ENCODE measurements at places on chromosomes 5 and 9. TPM values are rescaled to one million over a fixed set of nuclear protein-coding genes. Genes with fewer than 3 reads are reported as not detected.
A peak's percentile ranks its signal among the peaks of the same experiment; 100 is the strongest.

Gene GRM6
- total RNA-seq: not detected

DNA sequence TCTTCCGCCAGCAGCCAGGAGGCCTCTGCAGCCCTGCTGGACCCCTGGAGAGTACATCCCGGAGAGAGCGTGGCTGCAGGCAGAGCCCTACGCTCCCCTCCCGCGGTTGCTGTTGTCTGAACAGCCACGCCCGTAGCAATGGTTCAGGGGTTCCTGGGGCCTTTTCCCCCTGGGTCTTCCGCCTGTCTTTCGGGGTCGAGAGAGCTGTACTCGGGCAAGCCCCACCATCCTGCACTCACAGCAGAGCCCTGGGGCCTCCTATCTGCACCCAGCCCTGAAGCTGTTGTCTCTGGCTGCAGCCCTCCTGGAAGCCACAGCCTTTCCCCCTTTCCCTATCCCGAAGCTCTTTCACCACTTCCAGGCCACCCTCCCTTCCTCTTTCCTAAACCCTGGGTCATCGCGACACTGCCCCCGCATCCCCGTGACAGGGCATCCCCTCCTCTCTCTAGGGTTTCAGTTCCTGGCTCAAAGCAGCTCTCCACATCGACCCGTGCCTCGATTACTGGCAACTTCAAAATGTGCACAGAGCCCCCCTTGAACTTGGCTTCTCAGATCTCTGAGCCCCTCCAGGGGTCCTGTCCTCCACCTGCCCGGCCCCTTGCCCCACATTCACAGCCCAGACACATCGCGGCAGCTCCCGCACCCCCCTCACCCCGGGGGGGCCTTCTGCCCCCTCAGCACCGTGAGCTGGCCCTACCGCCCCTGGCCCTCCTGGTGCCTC is 43.9 kb upstream of the CEP72 start:
- DNase-seq: no peak

Gene CATSPER3
- 0.06 TPM for total RNA-seq

GRCh38 chr9:121026768-121027167 is 23.3 kb downstream of the C5 start:
- no peak for DNase-seq

DNA sequence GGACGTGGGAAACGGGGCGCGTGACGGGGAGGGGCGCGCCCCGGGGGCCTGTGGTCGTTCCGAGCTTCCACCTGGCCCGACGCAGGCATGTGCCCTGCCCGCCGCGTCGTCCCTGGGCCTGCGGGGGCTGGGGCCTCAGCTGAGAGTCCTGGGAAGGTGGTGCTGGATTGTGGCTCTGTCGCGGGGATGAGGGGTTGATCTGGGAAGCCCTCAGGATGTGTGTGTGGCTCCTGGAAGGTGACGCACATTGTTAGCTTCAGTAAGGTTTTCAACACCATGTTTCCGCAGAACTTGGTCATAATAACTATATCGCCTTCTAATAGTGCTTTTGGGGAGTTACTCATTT is 589.1 kb downstream of the MTRR start:
- peak; percentile 50 for DNase-seq

DNA sequence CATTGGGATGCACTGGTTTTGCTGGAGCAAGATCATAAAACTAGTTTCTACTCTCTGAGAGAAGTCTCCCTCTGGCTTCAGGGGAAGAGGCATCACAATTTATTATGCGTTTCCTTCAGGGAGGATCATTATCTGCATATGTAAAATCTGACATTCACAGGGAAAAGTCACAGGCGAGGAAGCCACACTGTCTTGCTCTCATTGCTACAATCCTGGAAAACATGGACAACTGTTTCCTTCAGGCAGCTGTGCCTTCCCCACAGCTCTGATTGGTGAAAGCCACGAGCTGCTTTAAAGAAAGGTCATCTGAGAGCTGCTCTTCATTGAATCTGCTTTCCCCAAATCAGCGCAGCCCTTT is 397.8 kb downstream of the MED10 start:
- no peak for DNase-seq

Gene PTGDS
- total RNA-seq: not detected

- DNase-seq: no peak
Measured at GRCh38 chr9:92179286-92180001, 64.2 kb upstream of the SPTLC1 start.

DNA sequence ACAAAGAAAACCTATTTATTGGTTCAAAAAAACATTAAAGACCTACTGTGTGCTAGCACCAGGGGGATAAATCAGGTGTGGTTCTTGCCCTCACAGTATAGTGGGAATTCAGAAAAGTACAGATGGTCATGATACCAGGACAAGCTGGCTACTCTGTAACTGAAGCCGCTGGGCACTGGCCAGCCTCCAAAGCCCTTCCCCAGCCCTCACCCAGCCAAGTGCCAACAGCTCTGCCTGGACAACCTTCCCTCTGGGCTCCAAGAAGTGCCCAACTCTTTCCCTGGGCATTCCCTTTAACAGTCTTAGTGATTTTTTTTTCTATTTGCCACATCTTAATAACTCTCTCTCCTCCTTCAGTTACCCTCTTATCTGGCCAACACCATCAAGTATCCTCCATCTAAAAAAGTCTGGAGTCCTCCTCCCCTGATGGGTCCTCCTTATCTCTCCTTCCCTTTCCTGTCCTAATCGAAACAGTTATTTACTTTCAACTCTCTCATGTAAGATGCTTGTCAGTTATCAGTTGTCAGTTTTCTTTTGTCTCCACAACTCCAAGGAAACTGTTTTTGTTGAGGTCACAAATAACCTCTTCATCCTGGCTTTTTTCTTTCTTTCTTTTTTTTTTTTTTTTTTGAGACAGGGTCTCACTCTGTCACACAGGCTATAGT is 13.3 kb upstream of the SEPTIN8 start:
- DNase-seq: no peak

Gene RELL2
- total RNA-seq: 2.6 TPM

GRCh38 chr5:166758151-166758550 is 1533.3 kb upstream of the WWC1 start:
- no peak for DNase-seq

GRCh38 chr5:58681943-58682342 is 99.1 kb downstream of the RAB3C start:
- DNase-seq: no peak

Gene RASGEF1C
- not detected for total RNA-seq

GRCh38 chr9:128113526-128114325 is 13.8 kb downstream of the PTGES2 start:
- DNase-seq: no peak

Gene RAB3C
- 0.91 TPM for total RNA-seq

Gene PTPA
- 0.63 TPM for total RNA-seq

DNA sequence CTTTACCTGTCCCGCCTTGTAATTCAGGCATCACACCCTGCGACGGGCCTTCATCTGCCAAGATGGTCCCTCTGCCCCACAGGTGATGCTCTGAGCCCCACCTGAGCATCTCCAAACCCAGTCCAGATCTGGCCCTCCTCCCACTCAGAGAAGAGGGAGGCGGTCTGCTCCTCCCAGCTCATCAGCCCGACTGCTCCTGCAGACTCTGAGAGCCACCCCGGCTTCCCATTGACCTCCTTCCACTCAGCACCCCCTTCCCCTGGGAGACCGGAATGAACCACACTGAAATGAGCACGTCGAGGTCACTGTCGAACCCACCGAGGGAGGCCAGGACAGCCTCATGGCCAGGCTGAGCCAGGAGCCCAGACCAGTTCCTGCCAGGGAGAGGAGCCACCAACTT is 12.8 kb downstream of the ABO start:
- DNase-seq: no peak

GRCh38 chr5:135487037-135487395 is 34.9 kb upstream of the TIFAB start:
- DNase-seq: no peak

GRCh38 chr5:93421468-93421867 is 159.6 kb downstream of the NR2F1-AS1 start:
- no peak for DNase-seq

Gene APBA1
- total RNA-seq: 1.7 TPM

- DNase-seq: peak; percentile 78
Measured at GRCh38 chr5:122121479-122122465, 7.6 kb upstream of the ZNF474 start.

DNA sequence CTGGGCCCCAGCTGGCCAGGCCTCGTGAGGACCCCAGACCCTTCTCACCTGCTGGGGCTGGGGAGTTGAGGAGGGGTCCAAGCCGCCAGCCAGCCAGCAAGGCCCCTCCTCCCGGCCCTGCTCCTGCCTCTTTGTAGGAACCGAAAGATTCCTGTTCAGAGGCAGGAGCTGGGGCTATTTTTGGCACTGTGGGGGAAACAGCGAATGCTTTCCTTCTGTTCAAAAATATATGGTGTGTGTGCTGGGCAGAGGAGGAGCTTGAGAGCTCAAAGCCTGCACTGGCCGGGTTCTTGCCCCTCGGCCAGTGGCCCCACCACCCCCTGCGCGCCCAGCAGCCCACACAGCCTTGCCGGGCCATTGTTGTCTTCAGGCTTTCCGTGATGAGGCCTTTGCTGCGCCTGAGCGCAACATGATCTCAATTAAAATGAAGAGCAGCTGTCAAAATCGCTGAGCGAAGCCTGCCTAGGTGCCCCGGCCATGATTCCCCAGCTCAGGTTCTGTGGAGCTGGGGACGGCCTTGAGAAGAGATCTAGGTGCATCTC is 13.4 kb downstream of the NCS1 start:
- DNase-seq: no peak

Gene PDE6A
- not detected for total RNA-seq

Gene EFNA5
- 4.1 TPM for total RNA-seq

DNA sequence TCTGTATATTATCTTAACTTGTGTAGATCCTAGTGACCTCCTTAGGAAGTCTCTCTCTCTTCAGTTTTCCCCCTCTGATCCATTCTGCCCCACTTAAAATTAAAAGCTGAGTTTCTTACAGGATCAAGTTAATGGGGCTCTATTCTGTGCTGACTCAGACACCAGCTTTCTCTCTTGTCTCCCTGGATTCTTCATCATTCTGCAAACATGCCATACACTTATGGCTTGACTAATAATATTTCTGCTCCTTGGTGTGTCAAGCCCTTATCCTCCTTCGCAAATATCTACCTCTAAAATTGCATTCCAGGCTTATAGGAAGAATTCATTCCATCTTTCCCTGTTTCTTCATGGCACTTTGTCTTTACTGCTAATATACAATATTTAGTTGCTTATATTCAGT is 18.1 kb downstream of the LRRC70 start:
- DNase-seq: no peak

DNA sequence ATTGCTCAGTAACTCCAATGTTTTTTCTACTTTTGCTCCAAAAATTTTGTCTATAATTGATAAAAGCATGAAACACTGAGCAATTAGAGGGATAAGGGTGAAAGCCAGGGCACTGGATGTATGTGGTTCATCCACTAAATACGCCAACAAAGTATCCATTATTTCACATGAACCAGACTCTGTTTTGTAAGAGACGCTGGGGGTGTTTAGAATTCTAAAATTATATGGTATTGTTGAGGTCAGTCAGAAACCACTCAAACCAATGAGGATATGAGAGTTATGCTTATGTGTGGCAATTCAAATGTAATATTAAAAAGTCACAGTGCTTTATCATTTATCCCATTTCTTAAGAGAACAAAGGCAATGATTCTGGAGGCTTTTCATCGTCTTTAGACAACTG is 220.2 kb downstream of the EFNA5 start:
- no peak for DNase-seq

DNA sequence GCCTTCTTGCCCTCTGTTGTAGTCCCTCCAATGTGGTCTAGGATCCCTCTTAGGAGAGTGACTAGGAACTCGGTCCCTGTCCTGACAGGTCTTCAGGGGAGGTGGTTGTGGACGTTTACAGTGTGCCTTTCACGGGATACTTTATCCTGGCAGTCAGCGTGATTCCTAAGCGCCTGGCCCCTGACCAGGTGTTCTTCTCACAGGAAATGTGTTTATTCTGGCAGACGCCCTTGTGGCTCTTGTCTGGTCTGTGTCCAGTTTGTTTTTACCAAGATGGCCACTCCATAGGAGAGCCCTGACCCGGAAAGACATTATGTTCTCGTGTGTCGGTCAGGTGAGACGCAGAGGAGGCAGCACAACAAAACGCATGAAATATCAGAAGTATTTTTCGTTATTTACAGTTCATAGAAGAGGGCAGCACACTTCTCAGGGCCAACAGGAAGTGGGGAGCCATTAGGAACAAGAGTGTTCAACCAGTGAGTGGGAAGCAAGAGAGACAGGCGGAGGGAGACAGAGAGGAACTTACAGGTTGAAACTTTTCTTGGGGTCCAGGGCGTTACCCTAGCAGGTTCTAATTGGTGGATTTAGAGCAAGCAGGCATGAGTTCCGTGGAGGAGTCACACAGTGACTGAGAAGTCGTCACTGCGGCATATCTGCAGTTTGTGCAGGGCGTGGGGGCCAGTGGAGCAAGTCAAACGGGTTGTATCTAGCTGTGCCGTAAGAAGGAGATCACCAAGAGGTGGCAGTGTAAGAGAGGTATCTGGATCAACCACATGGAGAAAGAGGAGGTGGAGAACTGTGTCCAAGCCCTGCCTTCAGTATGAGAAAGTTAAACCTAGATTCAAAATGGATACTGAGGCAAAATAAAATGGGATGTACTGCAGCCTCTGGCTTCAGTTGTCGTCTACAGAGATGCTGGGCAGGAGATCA is 412.9 kb downstream of the ZSWIM6 start:
- no peak for DNase-seq

Gene TAS2R1
- total RNA-seq: not detected

GRCh38 chr5:125486634-125487033 is 740.2 kb upstream of the ZNF608 start:
- DNase-seq: peak; percentile 33

DNA sequence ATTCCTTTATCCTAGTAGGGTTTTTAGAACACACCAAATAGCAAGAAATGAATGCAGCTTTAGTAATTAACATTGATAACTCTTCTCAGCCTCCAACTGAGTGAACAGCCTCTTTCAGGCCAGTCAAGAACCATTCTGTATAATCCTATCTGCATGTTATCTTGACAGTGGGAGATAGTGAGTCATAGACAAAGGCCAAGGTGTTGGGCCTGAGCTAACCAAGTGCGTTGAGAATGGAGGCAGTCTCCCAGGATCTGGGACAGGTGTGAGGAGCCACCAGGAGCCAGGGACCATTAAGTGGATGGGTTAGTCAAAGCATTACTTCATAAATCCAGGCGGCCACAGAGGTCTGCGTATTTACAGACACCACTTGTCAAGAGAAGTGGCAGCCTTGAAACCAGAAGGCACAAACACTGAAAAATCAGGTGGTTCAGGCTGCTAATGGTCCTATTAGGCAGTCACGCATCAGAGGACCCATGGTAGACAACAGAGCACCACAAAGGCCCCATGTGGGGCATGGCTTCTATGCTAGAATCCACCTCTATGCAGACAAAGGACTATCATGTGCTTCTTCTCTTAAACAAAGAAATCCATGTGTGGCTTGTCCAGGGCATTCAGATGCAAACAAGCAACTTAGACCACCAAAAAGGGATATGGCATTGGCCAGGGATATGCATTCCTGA is 409.7 kb upstream of the PIK3R1 start:
- no peak for DNase-seq

DNA sequence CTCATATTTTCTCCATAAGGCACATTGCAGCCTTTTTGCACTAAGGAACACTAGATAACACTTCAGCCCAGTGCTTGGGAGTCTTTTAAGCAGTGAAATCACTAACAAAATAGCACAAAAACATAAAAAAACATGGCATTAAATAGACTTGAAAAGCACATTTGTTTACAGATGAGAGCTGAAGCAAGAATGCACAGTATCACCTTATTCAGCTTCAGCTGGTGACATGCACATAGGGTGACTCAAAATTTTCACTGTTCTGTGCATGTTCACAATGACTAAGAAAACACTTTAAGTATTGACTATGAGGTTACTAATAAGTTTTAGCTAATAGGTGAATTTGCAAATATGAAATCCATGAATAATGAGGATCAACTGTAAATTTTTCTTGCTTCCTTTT is 293.9 kb upstream of the TARS1 start:
- DNase-seq: no peak

All from Daoy (cell line).